CD4-positive, alpha-beta memory T cell (primary cell): ENCODE measurements at places on chromosomes 2 and 18.

GRCh38 chr2:1664076-1664605 is 80.2 kb downstream of the PXDN start:
- DNase-seq = no peak

DNA sequence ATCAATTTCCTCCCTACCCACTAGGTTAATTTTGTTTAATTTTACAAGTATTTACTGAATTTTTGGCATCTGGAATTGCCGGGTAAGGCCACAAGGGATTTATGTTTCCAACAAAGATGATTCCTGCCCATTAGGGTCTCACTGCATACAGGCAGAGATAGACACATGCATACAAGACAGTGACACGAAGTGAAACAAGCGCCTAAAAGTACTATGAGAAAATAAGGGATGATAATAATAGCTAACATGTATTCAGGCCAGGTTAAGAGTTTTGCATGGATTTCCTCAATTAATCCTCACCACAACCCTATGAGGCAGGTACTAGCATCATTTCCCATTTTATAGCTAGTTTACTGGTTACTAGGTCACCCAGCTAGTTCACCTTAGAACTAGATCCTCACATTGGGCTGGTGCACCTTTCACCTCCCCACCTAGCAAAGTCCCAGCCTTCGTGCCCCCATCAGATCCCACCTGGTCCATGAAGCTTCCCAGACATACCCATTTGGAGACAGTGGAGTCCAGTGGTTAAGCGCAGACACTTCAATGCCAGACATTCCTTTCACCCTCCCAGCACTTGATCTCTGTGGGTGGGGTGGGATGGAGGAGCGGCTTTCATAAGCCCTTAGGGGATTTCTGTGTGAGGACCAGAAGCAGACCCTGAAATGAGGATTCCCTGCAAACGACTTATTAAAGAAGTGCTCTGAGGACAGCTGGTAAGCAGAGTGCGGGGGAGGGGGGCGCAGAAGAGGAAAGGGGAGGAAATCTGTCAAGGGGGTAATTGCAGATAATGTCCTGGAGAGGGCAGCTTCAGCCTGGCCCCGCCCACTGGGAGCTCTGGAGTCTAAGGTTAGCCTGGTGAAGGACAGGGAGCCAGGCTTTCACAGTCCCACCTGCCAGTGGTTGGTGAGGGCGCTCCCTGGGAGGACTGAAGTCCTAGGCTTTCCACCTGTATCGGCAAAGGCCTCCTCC is 5.8 kb upstream of the DGUOK start:
- DNase-seq = no peak

- no peak for DNase-seq
Observed at GRCh38 chr2:191404568-191404991, 159.4 kb downstream of the MYO1B start.

DNA sequence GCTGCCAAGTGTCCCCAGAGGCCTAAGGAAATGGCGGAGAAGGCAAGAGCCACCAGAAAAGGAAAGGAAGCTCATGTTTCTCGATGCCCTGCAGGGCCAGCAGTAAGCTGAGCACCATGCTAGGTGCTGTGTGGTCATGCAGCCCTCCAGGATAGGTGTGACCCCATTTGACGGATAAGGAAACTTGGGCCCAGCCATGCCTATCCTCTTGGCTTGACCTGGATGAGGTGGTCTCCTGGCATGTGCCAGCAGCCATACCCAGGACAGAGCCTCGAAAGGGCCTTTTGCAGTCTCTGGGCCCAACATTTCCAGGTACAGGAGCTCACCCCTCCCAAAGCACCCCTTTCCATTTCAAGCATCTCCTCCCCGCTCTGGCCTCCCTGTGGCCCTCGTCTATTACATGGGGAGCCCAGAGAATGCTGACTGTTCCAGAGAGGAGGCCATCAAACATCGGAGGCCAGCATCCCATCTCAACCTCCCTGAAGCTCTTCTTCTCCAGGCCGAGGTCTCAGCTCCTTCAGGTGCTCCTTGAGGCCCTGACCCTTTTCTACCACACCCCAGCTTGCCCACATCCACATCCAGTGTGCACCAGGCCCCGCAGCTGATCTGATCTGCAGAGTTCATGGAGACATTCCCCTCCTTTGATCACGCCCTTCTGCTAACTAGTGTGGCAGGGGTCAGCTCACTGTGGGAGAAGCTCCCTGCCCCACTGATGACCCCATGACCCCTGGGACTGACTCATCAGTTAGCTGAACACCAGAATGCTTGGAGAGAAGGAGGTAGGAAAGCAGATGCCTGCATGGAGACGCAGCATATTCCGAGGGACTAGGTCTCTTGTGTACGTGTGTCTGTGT is 208.4 kb downstream of the TNS1 start:
- DNase-seq = no peak

GRCh38 chr2:231699006-231699405 is 9.3 kb upstream of the PTMA start:
- DNase-seq = no peak

GRCh38 chr2:96927405-96928171 is 57.7 kb upstream of the SEMA4C start:
- no peak for DNase-seq

DNA sequence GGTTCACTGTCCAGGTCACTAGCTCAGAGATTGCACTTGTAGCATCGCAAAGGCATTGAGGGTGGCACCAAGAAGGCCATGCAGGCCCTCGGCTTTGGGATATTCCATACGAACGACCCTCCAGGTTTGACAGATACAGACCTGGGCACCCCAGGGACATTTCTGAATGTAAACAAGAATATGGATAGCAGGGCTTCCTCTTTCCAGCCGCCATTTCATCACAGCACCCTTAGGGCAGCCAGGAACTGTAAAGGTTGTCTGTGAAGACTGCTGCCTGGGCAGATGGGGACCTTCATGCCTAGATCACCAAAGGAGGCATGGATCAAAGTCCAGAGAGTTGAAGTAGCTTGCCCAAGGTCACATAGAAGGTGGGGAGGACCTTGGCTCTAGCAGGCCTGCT is 70.5 kb downstream of the ACTR2 start:
- no peak for DNase-seq

DNA sequence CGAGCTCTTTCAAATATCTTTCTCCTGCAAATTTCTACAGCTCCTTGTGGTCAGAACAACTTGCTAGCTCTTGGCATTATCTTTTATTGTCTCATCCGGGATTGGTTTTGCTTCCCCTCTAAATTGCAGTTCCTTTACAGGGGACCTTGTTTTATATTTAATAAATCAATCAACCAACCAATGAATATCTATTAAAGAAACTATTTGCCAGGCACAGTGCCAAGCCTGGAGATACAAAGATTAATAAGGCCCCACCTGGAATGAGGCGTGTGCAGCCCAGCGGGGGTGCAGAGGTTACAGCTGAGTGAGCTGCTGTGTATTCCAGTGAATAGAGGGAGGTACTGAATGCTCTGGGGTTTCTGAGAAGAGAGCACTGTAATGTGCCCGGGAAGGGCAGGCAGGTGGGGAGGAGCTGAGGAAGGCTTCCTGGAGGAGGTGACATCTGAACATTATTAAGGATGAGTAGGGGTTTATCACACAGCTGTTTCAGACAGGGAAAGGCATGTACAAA is 51.8 kb downstream of the LIPG start:
- DNase-seq = no peak

GRCh38 chr18:68791801-68792200 is 6.1 kb upstream of the CCDC102B start:
- no peak for DNase-seq

DNA sequence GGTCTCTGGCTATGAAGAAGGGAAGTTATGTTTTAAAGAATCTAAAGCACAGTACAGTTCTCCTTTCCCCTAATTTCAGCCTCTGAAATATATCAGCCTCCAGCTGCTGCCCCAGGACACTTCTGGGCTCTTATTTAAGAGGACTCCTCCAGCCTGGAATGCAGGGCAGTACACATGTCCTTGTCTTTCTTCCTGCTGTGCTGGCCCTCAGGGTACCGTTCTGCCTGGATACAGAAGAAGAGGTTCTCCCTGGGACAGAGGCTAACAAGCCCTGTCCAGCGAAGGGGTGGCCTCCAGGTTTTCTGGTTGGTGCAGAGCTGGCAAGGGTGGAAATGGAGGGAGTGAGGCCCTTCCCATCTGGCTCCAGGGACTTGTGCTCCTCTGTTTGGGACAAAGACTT is 22.1 kb downstream of the MLPH start:
- no peak for DNase-seq

DNA sequence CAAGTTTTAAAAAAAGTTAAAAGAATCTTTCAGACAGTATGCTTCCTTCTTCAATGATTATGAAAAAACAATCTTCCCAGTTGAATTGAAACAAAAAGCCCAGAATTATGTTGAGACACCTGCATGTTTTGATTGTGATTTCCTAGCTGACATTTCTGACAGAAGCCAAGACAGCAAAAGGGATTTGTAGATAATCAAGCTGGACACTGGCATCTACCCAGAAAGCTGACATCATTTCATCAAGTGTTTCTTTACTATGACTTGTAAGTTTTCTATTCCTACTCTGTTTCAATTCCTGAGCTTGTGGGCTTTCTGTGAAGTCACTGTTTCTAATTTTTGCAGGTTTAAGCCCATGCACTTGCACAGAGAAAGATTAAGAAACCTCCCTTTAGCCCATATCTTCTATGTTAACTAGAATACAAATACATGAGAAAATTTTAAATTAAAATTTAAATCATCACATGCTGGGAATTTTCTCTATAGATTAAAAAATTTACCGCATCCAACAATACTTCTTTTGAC is 82.9 kb upstream of the CCDC85A start:
- no peak for DNase-seq

- DNase-seq = no peak
Observed at GRCh38 chr2:62642429-62643099, 62.9 kb upstream of the EHBP1 start.

DNA sequence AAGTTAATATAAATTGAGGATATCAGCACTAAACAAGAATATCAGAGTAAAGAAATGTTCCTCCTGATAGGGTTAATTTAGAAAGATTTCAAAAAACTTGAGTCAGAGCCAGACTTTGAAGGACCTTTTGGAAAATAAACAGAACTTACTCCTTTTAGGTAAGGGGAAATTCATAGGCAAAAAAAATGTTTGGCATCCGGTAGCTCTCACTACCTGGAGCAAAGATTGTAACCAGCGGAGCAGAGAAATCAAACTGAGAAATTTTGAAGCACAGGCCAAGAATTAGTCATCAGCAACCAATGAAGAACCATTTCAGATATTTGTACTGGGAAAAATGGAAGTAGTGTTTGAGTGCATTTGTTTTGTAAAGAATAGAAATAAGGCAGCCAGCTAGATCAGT is 113.0 kb downstream of the ICA1L start:
- no peak for DNase-seq

DNA sequence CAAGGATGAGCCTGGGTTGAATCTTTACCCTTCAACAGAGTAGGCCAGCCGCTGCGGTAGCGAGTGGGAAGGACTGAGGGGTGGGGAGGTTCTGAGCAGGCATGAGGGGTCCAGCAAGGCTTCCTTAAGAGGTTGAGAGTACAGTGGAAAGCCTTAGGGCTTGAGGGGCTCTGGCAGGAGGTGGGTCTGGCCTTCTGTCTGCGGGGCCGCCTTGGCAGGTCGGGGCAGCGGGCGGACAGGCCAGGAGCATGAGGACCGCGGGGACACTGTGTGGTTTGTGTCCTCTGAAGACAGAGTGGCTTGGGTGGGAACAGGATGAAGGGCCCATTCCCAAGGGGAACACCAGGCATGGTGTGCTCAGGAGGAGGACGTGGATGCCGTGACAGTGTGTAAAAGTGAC is 250.3 kb downstream of the AGAP1 start:
- no peak for DNase-seq

DNA sequence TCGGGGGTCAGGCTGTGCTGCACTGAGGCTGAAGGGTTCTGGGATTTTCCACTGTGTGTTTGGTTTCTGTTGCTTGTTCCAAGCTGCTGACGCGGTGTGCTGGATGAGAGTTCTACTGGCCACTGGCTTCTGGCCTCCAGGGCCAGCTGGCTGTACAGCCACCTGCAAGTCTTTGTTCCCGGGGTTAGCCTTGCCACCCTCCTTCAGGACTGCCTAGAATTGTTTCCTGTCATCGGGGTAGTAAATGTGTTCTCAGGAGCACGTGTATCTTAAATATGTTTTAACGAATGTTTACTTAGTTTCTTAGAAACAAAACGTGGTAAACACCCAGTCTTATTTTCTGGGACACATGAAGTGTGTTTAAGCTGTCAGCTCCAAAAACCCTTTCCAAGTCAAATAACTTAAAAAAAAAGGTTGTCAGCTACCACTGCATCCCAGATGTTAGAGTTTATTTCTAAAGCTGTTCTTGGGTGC is 231.2 kb downstream of the AGAP1 start:
- no peak for DNase-seq

DNA sequence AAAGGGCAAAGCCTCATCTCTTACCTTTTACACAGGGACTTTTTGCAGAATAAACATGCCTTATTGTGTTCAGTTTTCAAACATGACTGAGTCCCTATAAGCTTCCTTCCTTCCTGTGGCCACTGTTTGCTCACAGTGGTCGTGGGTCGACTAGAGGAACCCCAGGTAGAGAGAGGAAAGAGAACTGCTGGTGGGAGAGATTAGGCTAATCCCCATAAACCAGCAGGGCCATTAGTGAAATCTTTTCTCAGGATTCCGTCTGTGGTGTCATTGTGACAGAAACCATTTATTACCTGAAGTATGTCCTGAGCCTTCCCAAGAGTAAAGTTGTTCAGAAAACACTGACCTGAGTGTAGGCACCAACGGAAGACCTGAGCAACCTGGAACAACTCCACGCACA is 21.3 kb upstream of the BOD1L2 start:
- no peak for DNase-seq

- DNase-seq = no peak
Observed at GRCh38 chr18:51049137-51049536, 19.1 kb downstream of the SMAD4 start.

DNA sequence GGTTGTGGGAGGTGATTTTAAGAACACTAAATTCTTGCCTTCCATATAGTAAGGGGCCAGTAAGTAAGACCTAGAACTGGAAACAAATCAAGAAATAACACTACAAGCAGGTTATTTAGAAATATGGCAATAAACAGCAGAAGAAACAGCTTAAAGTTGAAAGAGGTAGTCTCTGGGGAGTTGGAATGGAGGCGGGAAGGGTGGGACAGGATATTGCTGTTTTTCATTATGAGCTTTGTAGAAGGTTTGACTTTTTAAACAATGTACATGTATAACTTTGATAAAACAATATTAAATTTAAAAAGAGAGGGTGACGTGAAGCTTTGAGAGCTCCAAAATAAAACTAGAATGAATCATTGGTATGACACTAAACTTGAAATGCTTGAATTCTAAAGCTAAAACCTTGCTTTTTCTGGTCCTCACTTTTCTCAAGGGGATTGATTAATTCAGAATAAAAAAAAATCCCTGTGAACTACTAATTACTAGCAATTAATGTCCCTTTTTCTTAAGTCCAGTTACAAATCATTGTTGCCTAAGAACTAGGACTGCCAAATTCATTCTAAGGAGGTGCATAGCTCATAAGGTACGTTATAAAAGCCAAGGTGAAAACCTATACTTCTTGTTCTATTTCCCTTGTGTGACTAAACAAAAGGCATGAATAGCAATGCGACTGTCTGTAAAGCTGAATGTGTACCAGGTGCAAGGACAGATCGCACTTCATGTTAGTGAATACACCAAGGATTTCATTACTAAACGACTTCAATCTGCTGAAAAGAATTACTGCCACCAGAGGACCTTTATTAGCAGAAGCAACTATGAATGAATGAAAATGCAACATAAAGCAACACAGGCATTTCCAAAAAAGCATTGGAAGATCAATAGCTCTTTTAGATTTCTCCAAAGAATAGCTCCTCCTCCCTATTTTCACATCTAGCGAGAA is 177.5 kb downstream of the RBM43 start:
- DNase-seq = no peak
